Stimulated activated CD8-positive, alpha-beta memory T cell treated with anti-CD3 and anti-CD28 coated beads, Interleukin-7, amount 100 ng/mL, for 24 hours (primary cell): ENCODE measurements at places on chromosomes 3 and 15.

- no peak for DNase-seq
Measured at GRCh38 chr3:48431224-48432029, 1.5 kb upstream of the PLXNB1 start.

DNA sequence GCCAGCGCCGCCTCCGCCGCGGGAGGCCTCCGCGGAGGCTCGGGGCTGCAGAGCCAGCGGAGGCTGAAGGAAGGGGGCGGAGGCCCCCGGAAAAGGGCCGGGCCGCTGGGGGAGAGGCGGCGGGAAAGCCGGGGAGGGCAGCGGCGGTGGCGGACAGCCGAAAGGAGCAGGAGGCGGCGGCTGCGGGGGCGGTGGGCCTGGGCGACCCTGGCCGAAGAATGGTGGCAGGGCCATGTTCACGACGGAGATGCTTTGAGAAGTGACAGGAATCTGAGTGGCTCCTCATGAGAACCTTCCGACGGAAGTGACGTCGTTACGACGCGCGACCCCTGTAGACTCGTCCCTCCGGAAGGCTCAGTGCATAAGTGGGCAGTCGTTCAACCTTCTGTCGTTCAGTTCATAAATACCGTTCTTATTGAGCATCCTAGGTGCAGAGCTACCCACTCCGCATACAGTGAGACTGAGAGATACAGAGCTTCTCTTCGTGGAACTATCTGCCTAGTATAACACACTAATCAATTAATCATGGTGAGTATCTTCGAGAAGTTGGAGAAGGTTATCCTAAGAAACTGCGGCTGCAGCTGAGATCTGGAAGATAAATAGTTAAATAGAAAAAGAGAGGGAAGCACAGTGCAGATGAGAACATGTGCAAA is at the start of gene PDCD7:
TSS of gene PDCD7 (minus strand) at position 261 of the 653 bp plus-strand sequence. CDS start at position 234, 27 bp downstream.
- peak; percentile 65 for DNase-seq

DNA sequence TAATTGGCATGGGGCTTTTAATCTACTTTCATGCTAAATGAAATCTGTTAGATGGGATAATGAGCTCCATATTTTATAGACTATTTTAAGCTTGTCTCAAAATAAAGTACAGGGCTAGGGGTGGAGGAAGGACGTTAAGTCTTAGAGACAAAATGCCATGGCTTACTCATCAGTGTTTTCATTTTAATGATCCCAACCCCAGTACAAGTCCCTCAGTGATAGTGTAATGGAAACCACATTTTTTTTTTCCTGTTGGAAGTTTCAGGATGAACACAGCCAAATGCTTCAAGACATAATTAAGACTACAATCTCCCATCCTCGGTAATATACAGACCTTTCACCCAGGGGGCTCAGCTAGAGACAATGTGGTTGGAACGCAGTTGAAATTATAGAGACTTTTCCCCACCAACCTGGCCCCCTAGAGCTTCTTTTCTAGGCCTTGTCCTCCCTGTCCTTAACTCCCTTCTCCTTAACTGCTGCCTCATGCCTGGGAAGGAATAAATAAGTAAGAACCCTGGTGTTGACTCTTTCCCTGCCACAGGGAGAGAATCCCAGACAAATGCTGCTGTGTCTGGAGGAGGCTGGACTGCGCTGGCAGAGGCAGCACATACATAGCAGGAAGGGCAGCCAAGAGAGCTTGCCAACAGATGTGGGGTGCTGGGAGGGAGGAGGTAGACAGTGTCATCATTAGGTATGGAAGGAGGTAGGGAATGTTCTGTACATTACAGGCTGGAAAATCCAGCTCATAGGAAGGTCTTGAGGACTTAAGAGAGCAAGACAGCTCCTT is 115.4 kb upstream of the ROPN1 start:
- DNase-seq = no peak

- DNase-seq = no peak
Measured at GRCh38 chr3:136276049-136276755, 26.1 kb downstream of the PCCB start.

GRCh38 chr15:51307811-51308210 is 30.6 kb downstream of the CYP19A1 start:
- no peak for DNase-seq

DNA sequence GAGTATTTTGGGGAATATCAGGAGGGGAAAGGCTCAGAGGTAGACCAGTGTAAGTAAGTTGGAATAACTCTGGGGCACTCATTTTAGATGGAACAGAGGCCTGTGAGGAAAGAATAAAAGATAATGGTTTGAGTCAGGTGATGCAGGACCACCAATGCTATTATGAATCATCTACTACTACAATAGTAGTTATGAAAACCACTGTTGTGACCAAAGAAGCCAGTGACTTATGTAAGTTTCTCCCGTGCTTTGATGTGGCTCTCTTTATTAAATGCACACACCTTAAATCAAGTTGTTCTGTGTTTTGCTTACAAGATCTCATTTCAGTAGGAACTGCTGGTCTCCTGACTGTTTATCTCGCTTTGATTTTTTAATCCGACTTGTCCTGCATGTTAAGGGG is 13.1 kb upstream of the GUCA1C start:
- no peak for DNase-seq

DNA sequence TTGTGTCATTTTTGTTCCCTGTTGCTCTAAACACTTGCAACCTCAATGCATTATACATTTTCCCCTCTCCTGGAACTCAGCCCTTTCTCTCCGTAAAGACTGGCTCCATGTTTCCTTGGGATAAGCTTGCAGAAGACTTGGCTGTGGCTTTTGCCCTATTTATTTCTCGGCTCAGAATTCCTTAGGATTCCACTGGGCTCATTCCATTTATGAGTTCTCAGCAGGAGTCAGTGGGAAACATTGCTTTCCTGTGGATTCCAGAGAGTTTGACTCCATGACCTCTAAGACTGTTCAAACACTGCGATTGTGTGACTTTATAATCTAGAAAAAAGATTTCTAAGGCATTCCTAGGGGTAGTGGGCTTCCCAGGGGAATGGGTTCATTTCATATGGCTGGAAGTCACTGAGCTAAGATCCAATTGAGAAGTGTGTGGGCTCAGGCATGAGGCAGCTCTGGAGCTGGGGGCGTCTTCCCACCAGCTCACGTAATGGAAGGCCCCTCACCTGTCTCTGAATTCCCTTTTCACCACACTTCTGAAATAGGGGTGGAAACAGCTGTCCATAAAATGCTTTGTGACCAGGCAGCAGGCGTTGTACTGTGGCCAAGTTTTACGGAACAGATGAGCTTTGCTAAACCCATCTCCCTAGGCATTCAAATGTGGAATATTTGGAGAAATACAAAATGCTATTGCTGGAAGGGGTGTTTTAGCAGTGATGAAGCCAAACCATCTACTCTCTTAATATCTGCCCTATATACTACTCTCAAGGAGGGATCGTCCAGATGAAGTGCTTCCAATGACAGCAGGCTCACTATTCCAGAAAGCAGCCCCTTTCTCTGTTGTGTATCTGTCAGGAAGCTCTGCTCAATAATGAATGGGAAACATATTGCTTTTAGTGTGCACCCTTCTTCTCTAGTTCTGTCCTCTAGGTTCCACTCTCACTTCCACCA is 91.8 kb upstream of the BCL6 start:
- no peak for DNase-seq

DNA sequence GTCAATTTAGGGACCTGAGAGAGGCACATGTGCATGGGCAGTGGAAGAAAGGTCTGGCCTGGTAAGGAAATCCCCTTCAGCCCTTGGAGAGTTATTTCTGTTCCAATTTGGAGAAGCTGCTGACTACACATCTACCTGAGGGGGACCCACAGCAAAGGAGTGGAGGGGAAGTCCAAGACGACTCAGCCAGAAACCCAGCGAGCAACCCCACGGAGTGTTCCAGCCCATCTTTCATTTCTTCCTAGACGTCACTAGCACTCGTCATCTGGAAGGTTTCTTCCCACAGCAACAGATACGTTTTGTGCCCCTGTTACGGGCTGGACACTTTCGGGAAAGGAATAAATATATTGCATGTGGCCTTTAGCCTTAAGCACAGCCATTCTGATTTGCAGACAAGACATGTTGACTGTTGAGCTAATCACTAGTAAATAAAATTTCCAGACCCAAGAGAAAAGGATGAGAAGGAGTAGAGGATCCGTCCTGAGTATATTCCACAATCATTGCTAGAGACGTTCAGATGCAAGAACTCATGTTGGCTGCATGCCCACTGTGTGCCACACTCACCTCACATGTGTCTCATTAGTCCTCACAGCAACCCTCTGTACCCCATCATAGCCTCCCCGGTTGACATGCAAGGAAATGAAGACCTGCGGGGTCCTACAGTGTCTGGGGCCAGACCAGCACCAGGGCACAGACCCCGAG is 7.8 kb upstream of the FAM174B start:
- no peak for DNase-seq

DNA sequence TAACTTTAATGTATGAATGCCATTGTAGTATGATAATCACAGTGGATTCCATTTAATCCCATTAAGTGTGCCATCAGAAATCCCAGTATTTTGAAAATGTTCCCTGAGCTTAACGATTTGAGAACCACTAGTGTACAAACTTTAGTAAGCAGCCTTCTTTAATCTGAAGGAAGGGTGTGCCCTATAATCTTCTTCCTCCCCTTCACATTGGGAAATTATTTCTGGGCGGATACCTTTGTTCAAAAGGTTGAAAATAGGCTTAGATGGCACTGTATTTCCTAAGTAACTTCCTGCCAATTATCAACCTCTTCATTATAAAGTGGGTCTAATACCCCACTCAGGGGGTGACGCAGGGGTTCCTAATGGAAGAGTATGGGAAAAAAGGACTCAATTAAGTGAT is 62.4 kb downstream of the GTPBP8 start:
- no peak for DNase-seq

- DNase-seq = no peak
Measured at GRCh38 chr3:55156851-55157650, 229.2 kb upstream of the LRTM1 start.

DNA sequence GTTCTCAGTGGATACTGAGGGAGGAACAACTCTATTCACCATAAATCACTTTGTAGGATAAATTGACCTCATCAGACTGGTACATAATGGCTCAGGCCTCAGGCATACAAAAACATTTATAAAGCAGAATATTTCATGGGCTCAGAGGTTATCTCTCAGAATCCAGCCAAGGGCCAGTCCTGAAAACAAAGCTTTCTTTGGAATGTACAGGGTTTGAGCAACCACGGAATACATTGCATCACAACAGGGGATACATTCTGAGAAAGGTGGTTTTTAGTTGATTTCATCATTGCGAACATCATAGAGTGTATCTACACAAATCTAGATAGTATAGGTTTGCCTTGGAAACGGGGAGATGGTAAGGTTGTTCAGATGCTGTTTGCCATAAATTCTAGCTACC is 33.4 kb upstream of the CTDSPL2 start:
- DNase-seq = no peak

- DNase-seq = no peak
Measured at GRCh38 chr3:157240408-157240807, 80.5 kb upstream of the CCNL1 start.

GRCh38 chr3:163018664-163019063 is 1522.1 kb downstream of the OTOL1 start:
- no peak for DNase-seq

DNA sequence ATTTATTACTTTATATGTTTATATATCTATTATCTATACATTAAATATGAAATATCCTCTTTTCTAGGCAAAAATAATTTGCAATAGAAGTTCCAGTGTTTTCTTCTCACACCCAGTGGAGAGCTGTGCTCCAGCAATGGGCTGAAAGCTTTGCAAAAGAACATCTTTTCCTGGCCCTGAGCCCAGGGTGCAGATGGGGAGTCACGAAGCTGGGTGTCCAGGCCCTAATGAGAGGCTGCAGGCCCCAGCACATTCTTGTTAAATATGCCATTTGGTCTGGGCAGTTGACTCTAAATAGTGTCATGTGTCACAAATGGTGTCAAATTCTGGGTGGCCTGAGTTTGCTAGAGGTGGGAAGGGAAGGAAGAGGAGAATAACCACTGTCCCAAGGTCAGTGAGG is 5.7 kb downstream of the NTRK3 start:
- DNase-seq = no peak

- no peak for DNase-seq
Measured at GRCh38 chr15:70509282-70509662, 254.1 kb downstream of the UACA start.

GRCh38 chr3:186640473-186640818 is 247 bp downstream of the FETUB start:
- no peak for DNase-seq
